Right forelimb (tissue), 1 donor: ENCODE measurements at places on chromosomes 13 and 19.

GRCh38 chr13:102945886-102946285, 100.1 kb downstream of the ERCC5 start:
- DNase-seq: no peak

- DNase-seq: no peak
Observed at GRCh38 chr13:106042996-106043581, 492.4 kb downstream of the EFNB2 start.

GRCh38 chr13:49184621-49185020, 35.5 kb upstream of the MLNR start:
- DNase-seq: no peak

GRCh38 chr19:46472592-46472991, 1.2 kb upstream of the PNMA8A start:
- DNase-seq: no peak

- no peak for DNase-seq
Observed at GRCh38 chr13:23921451-23921888, 24.2 kb upstream of the C1QTNF9B start.

GRCh38 chr13:40440990-40441820, 225.2 kb downstream of the FOXO1 start:
- no peak for DNase-seq

DNA sequence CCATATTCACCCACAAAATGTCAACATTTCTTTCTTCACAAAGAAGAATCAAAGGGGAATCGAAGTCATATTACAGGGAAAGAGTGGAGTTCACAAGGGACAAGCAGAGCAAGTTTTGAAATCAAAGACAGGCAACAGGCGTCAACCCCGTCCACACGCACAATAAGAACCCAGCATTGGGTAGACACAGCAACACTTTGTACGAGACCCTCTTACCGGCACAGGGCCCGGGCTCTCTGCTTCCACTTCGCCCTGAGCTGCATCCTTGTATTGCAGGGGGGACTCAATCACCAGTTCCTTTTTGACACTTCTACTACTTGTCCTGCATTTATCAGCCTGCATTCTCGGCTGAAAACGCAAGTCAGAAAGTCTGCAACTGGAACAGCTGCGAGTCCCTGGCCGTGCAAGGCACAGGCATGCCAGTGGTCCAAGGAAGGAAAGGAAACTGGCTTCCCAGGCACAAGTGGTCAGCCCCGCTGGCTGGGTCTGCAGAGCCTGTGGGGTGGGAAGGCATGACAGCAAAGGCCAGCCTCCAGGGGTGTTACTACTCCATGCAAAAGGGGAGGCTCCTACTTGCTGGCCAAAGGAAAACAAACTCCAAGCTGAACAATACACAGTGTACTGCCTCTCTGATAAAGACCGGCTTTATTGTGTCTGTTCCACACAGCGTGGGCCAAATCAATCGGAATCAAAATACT, at the start of gene DOCK9:
Gene DOCK9, minus strand, starts transcription at position 497 of the 698 bp plus-strand sequence. Its CDS starts 155 bp downstream, at position 342.
- peak; percentile 81 for DNase-seq

DNA sequence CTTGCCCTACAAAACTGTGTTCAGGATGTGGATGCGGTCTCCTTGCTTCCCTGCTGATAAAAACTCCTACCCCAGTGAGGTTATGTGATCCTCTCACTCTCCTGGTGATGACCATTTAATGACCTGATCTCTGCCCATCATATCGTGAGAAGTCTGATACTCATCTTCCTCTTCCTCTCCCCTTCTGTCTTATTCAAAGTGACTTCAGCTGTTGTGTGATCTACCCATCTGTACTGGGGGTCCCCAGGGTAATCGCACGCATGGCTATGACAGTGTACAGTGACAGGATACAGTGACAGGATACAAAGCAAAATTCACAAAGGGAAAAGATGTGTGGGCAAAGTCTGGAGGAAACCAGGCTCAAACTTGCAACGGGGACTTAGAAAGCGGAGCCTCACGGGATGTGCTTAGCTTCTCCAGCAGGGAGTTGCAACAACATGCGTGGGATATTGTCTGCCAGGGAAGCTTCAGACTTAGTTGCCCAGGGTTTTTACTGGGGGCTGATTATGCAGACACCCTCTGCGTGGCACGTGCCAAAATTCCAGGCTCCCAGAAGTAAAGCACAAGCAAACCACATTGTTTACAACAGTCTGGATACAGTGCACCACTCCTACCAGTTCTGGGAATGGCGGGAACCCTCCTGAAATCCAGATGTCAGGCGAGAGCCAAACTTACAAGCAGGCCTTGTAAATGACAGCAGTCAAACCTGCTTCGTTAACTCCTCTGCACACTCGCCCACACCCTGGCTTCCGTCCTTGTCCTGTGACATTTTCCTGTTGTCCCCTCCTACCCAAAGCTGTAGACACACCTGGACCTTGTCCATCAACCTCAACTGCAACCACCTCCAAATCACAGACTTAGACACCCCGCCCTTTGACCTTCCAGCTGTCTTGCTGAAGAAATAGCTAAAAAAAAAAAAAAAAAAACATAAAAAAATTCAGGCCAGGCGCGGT, 18.0 kb upstream of the GARRE1 start:
- no peak for DNase-seq

GRCh38 chr13:31090961-31091624, 70.6 kb downstream of the HSPH1 start:
- peak; percentile 57 for DNase-seq

- DNase-seq: no peak
Observed at GRCh38 chr19:31057476-31057875, 291.8 kb downstream of the TSHZ3 start.

GRCh38 chr13:52345048-52345447, 60.9 kb downstream of the THSD1 start:
- no peak for DNase-seq

DNA sequence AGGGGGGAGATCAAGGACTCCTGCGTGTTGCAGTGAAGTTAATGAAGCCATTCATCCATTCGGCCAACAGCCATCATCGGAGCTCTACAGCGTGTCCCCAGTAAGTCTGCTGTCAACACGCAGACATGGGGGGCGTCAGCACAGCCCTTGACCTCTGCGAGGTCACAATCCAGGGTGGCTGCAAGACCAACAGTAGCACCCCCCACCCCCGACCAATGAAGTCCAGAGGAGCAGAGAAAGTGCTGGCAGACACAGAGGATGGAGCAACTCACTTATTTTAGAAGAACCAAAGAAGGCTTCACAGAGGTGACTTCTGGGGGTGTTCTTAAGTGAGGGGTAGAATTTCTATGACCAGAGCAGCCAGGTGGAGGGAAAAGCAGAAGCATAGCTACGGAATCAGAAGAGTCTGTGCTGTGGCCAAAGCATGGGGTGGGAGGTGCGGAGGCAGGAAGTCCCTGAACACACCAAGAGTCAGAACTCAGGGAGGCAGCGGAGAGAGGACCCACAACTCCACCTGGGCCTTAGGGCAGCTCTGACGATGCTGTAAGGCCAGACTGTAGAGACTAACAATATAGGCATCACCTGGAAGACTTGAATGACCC, 185.4 kb downstream of the FOXO1 start:
- no peak for DNase-seq

DNA sequence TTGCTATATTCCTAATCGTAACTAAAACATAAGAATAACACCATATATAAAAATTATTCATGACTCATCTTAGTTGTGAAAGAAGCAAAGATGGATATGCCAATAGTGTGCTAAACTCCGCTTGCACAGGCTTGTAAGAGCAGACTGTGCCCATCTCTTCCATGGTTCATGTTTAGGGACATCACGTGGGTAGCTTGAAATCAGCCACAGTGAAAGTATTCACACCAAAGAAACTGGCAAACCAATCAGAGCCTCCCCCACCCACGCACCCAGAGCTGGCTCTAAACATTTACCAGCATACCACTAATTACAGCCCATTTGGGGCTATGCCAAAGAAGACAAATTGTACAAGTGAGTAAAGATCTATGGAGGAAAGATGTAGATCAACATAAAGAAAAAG, 147.5 kb downstream of the DIAPH3 start:
- no peak for DNase-seq

GRCh38 chr19:5913739-5914357, at the start of gene CAPS:
Gene CAPS, plus strand, starts transcription at chr19:5914254. Its CDS starts 153 bp downstream, at chr19:5914407.
- DNase-seq: no peak

DNA sequence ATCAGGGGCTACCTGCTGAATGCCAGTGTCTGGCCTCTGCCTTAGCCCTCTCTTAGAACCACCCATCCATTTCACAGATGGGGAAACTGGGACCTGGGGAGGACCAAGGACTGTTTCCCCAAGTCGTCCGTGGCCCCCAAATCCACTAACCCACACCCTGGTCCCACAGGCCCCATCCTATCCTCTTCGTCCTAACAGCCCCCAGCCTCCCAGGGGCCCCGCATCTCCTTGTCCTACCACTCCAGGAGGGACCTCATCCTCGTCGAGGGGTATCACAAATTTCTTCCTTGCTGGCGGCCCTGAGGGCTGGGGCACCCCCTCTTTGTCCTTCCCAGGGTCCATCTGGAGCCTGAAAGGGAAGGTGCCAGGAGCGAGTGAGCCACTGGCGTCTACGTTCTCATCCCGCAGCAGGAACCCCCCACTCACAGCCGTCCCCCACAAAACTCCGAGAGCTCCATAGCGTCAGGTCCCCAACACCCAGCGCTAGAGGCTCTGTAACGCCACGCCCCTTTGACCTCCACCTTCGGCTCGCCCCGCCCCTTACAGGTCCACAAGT, 606 bp downstream of the ERCC1 start:
- DNase-seq: no peak

DNA sequence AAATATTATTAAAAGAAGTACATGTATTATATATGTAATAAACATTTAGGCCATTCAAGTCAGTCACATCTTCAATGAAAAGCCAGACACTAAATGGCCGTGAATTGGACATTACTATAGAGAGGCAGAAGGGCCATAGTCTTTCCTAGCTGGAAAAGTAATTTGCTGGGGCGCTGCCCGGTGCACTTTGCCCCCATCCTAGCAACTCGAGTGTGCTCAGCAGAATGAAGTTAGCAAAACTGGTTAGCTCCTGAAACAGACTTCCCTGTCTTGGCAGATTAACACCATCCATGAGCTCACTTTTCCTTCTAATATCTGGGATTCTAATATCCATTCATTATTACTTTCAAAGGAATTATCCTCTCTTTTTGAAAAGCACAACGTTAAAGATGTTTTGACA, 2.8 kb upstream of the SPRYD7 start:
- DNase-seq: no peak

DNA sequence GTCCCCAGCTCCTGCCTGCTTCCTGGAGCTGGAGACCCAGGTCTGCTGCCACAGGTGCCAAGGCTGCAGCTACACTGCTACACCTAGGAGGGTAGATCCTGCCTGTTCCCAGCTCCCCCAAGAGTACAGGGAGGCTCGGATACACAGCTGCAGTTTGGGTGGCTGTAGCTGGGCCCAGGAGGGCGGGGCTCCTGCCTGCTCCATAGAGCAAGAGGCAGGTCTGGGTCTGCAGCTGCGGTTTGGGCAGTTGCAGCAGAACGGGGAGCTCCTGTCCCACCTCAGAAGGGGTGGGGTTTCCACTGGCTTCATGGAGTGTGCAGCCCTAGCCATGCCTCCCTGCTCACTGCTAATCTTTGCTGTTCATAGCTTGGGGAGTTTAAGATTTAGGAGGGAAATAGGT, 199.0 kb downstream of the NUFIP1 start:
- DNase-seq: no peak

GRCh38 chr13:74662905-74663304, 528.7 kb upstream of the KLF12 start:
- DNase-seq: no peak

DNA sequence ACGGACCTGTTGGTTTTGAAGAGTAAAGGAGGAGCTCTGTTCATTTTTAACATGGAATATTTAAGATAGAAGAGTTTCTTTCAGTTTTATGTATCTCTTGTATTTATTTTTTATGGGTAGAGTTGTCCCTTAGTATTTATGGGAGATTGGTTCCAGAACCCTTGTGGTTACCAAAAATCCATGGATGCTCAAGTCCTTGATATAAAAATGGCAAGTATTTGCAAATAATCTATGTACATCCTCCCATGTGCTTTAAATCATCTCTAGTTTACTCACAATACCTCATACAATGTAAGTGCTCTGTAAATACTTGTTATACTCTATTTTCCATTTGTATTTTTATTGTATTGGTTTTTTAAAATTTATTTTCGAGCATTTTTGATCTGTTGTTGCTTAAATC, 63.1 kb downstream of the TM9SF2 start:
- no peak for DNase-seq

DNA sequence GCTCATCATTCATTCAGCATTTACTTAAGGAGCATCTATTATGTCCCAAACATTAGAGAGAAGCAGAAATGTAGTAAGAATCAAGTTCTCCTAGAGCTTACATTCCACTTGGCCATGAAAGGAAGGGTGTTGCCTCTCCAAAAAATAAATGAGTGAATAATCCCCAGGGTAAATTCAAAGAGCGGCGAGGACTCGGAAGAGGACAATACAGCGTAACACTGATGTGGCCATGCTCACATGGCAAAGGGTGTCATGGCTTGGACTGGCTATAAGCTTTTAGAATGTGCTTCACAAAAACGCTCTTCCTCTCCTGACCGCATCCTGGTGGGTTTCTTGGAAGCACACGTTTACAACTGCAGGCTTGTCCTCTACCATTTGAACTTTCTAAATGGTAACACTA, 290.2 kb downstream of the IRS2 start:
- no peak for DNase-seq

DNA sequence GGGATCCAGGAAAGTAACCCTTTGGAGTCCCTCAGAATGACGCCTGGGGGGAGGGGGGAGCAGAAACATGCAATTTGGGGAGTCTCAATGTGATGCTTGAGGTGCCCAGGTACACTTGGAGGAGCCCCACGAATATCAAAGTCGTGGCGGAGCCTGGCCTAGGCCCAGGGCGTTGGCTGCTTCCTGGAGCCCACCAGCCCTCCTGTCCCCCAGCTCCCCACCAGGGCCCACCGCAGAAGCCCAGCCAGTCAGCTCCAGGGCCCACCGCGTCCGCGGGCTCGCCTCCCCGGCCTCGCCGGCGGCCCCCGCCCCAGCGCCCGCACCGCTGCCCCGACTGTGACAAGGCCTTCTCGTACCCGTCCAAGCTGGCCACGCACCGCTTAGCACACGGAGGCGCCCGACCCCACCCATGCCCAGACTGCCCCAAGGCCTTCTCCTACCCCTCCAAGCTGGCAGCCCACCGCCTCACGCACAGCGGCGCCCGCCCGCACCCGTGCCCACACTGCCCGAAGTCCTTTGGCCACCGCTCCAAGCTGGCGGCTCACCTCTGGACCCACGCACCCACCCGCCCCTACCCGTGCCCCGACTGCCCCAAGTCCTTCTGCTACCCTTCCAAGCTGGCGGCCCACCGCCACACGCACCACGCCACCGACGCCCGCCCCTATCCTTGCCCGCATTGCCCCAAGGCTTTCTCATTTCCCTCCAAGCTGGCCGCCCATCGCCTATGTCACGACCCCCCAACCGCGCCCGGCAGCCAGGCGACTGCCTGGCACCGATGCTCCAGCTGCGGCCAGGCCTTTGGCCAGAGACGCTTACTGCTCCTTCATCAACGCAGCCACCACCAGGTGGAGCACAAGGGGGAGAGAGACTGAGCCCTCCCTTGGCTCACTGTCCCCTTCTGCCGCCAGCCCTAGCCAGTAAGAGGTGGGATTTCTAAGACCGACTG, 2.1 kb downstream of the ZNF575 start:
- peak; percentile 82 for DNase-seq
